HuH-7 (cell line): ENCODE measurements at places on chromosomes 5 and 9.

- DNase-seq = no peak
Measured at GRCh38 chr5:104345222-104346016, 782.8 kb upstream of the NUDT12 start.

DNA sequence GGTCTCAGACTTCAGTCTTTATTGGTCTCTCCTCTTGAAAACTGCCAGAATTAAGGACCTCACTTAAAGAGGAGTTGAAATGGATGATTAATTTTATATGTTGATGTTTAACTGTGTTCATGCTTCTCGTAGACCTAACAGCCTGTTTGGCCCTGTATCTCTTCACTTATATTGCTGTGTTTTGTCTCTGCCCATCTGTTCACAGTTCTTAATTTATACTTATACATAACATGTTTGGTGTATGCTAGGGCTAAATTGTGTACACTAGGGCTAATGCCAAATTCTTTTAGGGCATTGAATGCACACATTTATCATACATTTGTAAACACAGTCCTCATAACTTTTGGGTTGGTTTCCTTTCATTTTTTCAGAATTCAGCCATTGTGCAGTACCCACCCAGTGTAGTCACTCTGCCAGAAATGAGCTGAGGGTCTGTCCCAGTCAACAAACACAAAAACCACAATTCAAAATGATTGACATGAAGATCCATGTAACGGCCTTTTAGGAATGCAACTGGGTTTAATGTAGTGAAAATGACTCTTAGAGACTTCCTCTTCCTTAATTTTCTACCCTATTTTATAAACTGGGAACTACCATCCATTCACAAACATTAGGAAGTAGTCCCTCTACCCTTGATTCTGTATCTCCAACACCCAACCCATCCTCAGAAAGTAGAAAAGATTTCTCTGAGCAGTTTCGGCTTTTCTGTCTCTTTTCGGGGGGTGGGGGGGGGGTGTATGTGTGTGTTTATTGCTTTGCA, 668.8 kb upstream of the KLF4 start:
- DNase-seq = no peak

DNA sequence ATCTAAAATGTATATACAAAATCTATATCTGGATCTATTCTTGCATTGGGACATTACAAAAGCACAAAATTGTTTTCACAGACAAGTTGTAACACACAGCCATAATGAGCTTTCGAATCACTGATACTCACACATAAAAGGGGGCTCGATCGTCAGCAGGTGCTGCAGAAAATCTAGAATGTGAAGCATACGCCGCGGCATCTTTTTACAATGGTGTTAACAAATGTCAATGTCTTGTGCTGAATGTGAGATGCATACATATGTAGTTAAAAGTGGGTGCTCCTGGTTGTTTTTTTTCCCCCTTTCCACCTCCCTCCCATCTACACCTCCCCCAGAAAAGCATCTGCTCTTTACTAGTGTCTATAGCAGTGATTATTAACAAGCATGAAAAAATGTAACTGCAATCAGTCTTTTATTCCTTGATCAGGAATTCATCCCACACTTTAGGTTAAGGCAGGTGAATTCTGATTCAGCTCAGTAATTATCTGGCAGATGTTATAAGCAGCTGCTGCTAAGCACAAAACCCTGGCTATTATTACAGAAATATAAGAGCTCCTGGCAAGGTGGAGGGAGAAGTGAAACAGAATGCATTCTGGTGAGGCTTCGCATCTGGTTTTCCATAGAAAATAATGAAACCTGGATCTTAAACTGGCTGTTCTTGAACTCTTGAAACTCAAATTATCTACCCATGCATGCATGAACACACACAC, 114.1 kb downstream of the MPDZ start:
- DNase-seq = no peak

DNA sequence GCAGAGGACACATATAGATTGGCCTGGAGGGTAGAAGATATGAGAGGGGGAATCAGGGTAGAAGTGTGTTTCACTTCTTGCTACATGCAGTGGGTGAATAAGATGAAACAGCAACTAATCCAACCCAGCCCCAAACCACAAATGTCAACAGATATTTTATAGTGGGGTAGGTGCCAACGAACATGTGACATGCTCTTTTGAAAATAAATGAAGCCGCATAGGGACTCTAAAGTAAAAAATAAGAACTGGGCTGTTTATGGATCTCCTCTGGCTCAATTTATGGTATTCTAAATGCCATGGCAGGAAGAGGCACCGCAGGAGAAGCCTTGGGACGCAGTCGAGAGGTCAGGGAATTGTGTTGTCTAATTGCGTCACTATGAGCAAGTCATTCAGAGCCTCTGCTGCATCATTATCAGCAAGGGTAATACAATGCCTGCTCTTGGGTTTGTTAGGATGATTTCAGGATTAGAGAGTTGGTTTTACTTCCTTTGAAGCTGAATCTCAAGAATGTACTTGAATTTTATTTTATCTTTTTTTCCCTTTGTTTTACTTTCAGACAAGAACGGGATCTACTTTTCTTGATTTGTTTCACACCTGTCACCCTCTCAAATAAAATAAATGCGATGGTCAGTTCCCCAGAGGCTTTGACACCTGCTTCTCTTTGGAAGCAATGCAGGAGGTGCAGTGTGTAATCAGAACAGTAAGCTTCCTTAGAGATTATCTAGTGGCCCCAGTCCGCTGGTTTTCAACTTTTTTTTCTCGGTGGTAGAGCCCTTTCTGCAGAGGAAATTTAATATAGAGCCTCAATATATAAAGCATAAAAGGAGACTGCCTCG, 375.6 kb upstream of the CLINT1 start:
- DNase-seq = no peak

DNA sequence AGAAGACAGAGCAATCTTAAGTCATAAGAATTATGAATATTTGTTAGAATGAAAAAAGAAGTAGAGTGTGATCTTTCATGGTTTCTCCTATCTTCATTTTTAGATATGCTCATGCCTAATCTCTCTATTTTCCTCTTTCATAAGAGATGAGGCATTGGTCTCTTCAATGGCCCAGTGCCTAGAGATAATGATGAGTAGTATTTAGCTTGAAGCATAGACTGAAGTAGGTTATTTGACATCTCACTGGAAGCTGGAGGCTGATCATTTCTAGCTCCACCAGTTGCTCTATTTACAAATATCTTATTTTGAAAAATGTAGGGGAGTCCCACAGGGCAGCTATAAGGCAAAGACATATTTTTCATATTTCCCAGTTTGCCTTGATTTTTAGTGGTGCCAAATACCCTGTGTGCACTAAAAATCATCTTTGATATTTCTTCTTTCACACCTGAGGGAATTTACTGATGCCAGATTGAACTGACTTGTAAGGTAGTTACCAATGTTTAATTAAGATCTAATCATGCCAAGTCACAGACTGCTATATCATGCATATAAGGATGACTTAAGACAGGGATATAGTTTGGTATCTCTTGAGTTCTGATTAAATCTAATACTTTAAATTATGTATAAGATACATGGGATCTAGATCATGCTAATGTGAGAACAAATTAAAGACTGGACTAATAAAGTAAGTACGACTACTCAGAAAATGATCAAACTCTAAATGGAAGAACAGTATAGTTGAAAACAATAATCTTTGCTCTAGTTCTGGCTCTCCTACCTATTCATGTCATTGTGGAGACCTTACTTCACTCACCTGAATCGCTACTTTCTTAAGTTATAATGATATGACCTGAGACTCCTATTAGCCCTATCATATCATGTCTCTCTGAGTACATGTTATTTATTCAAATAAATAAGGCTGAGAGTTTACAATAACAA, 108.2 kb upstream of the IFNE start:
- no peak for DNase-seq

- DNase-seq = no peak
Measured at GRCh38 chr5:123805300-123805699, 293.3 kb downstream of the CSNK1G3 start.

DNA sequence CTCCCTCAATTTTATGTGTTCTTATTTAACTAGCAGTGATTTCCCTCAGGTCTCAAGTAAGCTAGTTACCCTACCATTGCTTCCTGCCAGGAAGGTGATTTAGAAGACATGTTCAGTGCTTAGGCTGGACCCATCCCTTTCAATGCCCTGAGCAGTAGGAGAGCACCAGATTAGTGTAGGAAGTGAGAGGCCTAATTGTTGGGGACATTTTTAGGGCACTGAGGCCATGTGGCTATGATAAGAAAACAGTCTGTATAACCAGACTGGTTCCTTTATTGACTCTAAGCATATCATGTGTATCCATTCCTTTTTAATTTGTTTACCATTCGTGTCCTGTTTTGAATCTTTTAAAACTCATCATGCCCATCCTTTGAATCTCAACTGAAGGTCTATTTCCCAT, 312.3 kb upstream of the PRR16 start:
- DNase-seq = no peak

GRCh38 chr5:88544136-88544645, 275.5 kb upstream of the TMEM161B start:
- DNase-seq = no peak

- no peak for DNase-seq
Measured at GRCh38 chr9:76302543-76302942, 91.7 kb downstream of the RFK start.

GRCh38 chr5:80957031-80957761, 3.0 kb upstream of the RASGRF2 start:
- no peak for DNase-seq
